T-cell (primary cell): ENCODE measurements at places on chromosomes 3 and 15.

DNA sequence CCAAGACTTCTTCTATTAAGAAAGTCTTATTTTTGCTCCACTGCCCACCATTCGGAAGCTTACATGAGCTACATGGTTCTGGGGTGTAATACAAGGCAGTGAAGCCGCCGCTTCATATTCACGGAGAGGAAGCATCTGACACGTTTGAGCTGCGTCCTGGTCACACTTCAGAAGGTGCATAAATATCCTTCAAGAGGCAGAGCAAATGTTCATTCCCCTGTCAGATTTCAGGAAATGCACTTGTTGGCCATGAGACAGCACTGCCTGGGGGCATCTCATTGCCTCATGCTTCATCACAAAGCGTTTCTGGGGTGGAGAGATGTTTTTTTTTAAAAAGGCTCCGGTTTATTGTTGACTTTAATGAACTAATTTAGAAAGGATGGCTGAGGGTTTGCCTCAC lies 119.9 kb downstream of the CADPS start:
- no peak overlapping the region for H3K27ac ChIP-seq
- DNase-seq = no peak
- no peak overlapping the region for H3K4me3 ChIP-seq
- no peaks in the 10 kb centered on the region for H3K4me1 ChIP-seq
- H3K27me3 ChIP-seq = peaks cover 3% of the 10 kb centered on the region

DNA sequence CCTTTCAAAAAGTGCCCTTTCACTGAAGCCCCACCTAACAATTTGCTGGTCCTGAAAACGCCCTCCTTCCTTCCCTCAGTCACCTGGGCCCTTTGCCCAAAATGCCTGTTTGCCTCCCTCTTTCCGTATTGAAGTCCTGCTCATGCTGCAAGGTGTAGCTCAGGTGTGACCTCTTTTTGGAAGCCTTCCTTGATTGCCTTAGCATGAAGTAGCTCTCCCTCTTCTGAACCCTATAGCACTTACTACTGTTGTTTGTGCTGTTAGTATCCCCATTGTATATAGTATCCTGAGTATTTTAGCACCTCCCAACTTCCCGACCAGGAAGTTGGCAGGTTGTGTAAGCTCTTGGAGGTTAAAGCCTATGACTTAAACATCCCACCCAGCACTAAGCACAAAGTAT lies 1.7 kb downstream of the PLS1 start:
- H3K27me3 ChIP-seq = no peaks in the 10 kb centered on the region
- DNase-seq = no peak
- peaks cover 3% of the 10 kb centered on the region for H3K4me1 ChIP-seq

GRCh38 chr3:169034401-169034800 lies 629.1 kb downstream of the MECOM start:
- no peak for DNase-seq
- no peak overlapping the region for H3K27ac ChIP-seq

GRCh38 chr15:60420203-60420716 lies 22.5 kb upstream of the ANXA2 start:
- no peak overlapping the region for H3K4me3 ChIP-seq
- DNase-seq = no peak
- peaks cover 9% of the 10 kb centered on the region for H3K36me3 ChIP-seq
- H3K27me3 ChIP-seq = no peaks in the 10 kb centered on the region
- no peak overlapping the region for H3K27ac ChIP-seq

DNA sequence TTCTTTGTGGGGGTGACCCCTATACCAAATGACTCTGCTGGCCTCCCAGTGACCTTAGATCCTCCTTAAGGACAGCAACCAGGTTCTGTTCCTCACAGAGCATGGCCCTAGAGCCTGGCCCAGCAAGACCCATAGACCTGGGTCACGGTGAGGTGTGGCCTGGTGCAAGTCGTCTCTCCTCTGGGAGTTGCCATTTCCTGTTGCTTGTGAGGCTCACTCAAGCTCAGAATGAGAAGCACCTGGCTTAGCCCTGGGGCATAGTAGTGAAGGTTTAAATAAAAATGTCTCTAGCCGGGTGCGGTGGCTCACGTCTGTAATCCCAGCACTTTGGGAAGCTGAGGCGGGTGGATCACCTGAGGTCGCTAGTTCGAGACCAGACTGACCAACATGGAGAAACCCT lies 131.3 kb downstream of the SMAD6 start:
- H3K4me3 ChIP-seq = no peak overlapping the region
- no peaks in the 10 kb centered on the region for H3K27me3 ChIP-seq
- no peaks in the 10 kb centered on the region for H3K36me3 ChIP-seq
- H3K27ac ChIP-seq = no peak overlapping the region
- H3K4me1 ChIP-seq = no peaks in the 10 kb centered on the region
- no peak for DNase-seq

DNA sequence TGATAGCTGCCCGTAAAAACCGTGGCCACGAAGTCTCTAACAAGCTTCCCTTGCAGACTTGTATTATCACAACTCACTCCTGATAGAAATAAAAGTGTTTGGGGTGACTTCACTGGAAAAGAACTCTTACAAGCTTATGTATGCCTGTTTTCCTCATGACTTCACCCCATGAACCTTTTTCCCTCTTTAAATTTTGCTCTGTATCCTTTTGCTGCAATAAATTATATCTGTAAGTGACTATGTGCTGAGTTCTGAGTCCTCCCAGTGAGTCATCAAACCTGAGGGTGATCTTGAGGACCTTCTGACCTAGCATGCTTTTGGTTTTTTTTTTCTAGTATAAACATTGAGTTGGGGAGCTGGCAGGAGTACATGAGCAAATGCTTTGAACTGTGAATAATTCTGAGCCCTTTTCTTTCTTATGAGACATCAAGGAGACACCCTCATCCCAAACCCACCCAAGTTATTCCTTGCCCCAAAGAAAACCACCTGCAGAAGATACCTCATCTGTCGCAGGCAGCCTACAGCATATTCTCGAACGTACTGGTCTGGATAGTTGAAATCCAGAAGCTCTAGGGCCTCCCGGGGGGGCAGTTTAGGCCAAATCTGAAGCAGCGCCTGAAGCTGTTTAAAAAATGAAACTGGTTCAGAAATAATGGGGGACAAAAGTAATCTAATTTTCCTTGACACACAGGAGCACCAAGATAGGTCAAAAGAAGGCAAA lies 85.9 kb downstream of the FAIM start:
- H3K27ac ChIP-seq = no peak overlapping the region
- H3K4me1 ChIP-seq = no peaks in the 10 kb centered on the region
- peaks cover 17% of the 10 kb centered on the region for H3K36me3 ChIP-seq
- no peak for DNase-seq
- H3K27me3 ChIP-seq = no peaks in the 10 kb centered on the region

DNA sequence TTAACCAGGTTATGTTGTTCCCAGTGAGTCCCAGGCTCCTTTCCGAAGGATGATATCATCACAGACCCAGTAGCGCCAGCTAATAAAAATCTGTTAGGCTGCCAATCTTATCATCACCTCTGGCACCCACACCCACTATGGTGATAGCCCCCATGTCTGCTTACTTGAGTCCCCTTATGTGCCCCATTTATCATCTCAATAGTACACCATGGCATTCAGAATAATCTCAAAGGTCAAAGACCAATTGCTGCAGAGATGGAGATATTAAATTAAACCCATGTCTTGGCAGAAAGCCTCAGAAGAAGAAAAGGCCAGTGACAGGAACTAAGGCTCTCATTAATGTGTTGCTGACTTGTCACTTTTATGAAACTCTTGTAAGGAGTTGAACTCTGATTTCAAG lies 32.8 kb downstream of the CPNE4 start:
- H3K36me3 ChIP-seq = no peaks in the 10 kb centered on the region
- no peak overlapping the region for H3K27ac ChIP-seq

GRCh38 chr15:65259367-65259797 lies 27.3 kb downstream of the PARP16 start:
- no peak overlapping the region for H3K27ac ChIP-seq
- H3K27me3 ChIP-seq = no peaks in the 10 kb centered on the region
- DNase-seq = no peak
- peaks cover 62% of the 10 kb centered on the region for H3K36me3 ChIP-seq

DNA sequence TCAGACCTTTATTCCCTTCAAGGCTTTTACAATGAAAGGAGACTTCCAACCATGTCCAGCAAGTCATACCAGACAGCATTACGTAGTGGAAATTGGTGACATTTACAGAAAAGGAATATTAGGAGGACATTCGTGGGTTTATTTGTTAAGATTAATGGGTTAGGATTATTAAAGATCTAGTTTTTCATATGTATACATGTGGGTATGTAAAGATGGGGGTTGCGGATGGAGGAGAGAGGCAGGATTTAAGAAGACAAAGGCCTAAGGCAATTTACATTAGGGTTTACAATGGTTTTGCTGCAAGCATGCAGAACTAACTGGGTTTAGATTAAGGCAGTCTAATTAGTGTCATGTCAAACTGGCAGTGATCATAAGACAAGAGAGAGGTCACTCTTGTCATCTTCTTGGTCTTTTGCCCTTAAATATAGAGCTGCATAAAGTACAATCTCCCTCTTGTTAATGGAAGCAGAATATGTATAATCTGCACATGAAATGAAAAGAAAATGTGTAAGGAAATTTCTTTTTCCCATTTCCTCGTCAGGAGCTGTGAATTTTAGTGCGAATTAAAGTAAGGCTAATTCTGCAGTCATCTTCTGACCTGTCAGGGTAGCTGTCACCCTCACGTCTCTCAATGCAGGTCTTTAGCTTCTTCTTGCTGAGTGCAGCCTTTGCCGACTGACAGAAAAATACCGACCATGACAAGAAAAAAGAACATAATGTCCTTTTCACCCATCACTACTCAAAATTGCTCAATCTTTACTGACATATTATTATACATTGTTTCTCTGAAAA lies 258.9 kb upstream of the MEIS2 start:
- no peaks in the 10 kb centered on the region for H3K36me3 ChIP-seq
- H3K4me1 ChIP-seq = no peaks in the 10 kb centered on the region
- DNase-seq = no peak
- no peak overlapping the region for H3K27ac ChIP-seq
- H3K27me3 ChIP-seq = no peaks in the 10 kb centered on the region

GRCh38 chr3:162601101-162601670 lies 1104.6 kb downstream of the OTOL1 start:
- DNase-seq = no peak
- H3K4me1 ChIP-seq = no peaks in the 10 kb centered on the region
- H3K4me3 ChIP-seq = no peak overlapping the region
- H3K36me3 ChIP-seq = no peaks in the 10 kb centered on the region
- no peak overlapping the region for H3K27ac ChIP-seq

- no peaks in the 10 kb centered on the region for H3K36me3 ChIP-seq
- DNase-seq = no peak
- no peak overlapping the region for H3K4me3 ChIP-seq
- H3K27ac ChIP-seq = no peak overlapping the region
- H3K27me3 ChIP-seq = no peaks in the 10 kb centered on the region
These were observed 20.7 kb downstream of the CLDN1 start for GRCh38 chr3:190301591-190301990.

GRCh38 chr15:76274226-76274625 lies 37.0 kb downstream of the ETFA start:
- H3K4me1 ChIP-seq = no peaks in the 10 kb centered on the region
- H3K27me3 ChIP-seq = no peaks in the 10 kb centered on the region
- H3K27ac ChIP-seq = no peak overlapping the region
- peaks cover 32% of the 10 kb centered on the region for H3K36me3 ChIP-seq

DNA sequence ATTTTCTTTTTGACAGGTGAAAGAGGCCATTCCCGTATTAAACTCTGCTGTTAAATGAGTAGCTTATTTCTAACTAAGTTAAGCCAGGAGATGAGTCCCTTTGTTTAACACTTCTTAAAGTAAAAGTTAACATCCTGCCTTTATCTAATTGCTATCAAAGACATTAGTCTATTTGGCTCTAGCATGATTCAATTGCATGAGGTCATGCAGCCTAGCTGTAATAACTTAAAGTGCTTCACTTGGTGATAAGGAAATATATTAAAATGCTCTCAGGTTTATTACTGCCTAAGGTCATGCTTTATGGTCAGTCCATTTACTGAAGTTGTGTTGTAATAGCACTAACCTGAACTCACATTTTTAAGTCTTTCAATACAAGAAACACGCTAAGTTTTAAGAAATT lies 82.3 kb upstream of the MLF1 start:
- no peaks in the 10 kb centered on the region for H3K27me3 ChIP-seq
- DNase-seq = no peak
- no peak overlapping the region for H3K27ac ChIP-seq
- H3K36me3 ChIP-seq = no peaks in the 10 kb centered on the region
- H3K4me1 ChIP-seq = no peaks in the 10 kb centered on the region

DNA sequence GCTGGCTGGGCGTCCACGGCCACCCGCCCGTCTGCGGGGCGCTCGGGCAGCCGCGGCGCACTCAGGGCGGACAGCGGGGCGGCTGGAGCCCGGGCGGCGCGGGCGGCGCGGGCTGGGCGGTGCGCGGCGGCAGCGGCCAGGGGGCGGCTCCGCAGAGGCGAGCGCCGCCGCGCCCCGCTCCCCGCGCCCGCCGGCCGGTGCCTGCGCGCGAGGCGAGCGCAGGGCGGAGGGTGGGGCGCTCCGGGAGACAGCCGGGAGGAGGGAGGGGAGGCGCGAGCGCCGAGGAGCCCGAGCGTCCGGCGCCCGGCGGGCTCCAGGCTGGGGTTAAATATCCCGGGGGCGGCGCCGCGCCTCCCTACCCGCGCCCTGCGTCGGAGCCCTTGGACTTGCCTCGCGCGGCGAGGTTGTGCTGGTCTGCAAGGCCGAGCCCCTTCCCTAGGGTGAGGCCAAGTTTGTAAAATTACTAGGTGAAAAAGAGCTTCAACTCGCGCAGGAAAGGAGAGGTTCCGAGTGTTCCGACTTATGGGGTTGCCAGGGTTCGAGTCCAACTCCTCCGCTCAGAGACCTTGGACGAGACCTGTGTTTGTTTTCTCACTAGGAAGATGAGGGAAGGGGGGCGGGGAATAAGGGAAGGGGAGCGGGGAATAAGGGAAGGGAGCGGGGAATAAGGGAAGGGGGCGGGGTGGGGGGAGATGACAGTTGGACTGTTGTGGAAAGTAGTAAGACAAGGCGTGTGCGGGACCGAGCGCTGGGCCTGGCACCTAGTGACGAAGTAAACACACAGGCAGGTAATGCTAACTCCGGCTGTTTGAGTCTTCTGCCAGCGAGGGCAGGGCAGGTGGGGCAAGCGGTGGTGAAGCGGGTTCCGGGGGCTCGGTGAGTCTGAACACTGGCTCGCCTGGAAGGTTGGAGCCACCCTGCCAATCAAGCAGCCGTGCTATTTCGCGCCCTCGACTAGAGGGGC lies at the start of gene TNFAIP8L3:
Gene TNFAIP8L3, minus strand, starts transcription at position 301 of the 964 bp plus-strand sequence. CDS start 311 bp downstream, outside the sequence.
- H3K27me3 ChIP-seq = peaks cover 11% of the 10 kb centered on the region
- H3K4me3 ChIP-seq = peak within 1 kb of the TSS; percentile 58
- DNase-seq = no peak
- peaks cover 7% of the 10 kb centered on the region for H3K4me1 ChIP-seq
- no peak within 1 kb of the TSS for H3K27ac ChIP-seq

DNA sequence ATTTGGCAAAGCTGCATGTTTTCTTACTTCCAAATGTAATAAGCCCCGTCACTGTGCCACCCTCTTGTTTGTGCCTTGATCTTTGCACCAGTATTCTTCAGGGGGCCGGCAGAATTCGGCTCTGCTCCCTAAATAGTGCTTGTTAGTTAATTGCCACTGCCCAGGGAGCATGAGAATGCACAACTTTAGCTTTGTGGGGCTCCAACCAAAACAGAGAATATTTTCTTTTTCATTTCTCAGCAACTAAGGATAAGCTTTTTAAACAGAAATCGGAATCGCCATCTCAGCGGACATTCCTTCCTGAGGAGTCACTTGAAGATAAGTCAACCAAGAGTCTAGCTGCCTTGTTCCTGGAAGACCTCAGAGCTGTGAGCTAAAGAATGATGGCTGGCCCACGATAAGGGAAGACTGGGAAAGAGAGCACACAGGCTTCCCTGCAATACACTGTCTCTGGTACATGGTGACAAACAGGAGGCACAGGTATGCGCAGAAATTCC lies 106.0 kb downstream of the LRIG1 start:
- H3K27me3 ChIP-seq = no peaks in the 10 kb centered on the region
- H3K27ac ChIP-seq = peak overlapping the region; percentile 55
- peaks cover 3% of the 10 kb centered on the region for H3K36me3 ChIP-seq

GRCh38 chr15:42504631-42505030 lies 9.2 kb downstream of the SNAP23 start:
- H3K27me3 ChIP-seq = no peaks in the 10 kb centered on the region
- no peaks in the 10 kb centered on the region for H3K4me1 ChIP-seq
- H3K4me3 ChIP-seq = no peak overlapping the region
